Activated CD8-positive, alpha-beta memory T cell treated with anti-CD3 and anti-CD28 coated beads for 4 hours (primary cell): ENCODE measurements at places on chromosomes 7 and 10.

GRCh38 chr10:24344695-24345463 is 135.9 kb downstream of the KIAA1217 start:
- no peak for DNase-seq

GRCh38 chr7:50145801-50146338 is 52.8 kb upstream of the ZPBP start:
- DNase-seq = no peak

DNA sequence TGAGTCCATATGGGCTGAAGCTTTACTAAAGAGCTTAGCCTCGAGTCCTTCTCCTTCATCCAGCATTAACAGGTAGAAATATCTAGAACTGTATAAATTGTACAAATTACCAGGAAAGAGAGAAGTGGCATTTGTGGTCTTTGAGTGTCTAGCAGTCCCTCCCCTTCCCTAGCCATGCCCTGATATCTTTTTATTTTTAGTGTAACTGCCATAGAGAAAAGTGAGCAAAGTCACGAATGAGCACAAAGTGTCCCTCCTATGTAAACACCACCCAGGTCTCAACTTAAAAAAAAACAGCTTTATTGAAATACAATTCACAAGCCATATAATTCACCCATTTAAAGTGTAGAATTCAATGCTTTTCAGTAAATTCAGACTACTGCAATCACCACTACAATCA is 339.0 kb upstream of the ZMIZ1 start:
- DNase-seq = no peak

GRCh38 chr10:26804418-26805393 is 56.1 kb downstream of the ABI1 start:
- no peak for DNase-seq

- no peak for DNase-seq
Measured at GRCh38 chr10:96073722-96074121, 30.3 kb downstream of the CCNJ start.

DNA sequence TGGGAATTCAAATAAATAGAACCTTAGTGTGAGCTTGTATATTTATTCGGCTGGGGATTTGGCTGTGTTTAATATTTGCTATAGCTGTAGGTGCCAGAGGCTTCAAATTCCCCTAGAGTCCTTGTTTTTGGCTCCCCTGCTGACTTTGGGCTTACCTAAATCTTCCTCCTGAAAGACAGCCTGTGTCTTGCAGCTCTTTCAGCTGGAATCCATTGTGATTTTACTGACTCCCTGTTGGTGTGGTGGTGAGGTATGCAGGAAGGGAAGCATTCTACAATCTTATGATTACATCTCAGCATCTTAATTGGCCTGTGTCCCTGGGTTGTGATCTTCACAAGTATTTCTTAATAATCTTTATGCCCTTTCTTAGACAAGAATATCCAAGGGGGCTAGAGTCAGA is 25.9 kb downstream of the FOXI2 start:
- no peak for DNase-seq

GRCh38 chr10:95295031-95295755 is 4.4 kb upstream of the PDLIM1 start:
- DNase-seq = no peak

DNA sequence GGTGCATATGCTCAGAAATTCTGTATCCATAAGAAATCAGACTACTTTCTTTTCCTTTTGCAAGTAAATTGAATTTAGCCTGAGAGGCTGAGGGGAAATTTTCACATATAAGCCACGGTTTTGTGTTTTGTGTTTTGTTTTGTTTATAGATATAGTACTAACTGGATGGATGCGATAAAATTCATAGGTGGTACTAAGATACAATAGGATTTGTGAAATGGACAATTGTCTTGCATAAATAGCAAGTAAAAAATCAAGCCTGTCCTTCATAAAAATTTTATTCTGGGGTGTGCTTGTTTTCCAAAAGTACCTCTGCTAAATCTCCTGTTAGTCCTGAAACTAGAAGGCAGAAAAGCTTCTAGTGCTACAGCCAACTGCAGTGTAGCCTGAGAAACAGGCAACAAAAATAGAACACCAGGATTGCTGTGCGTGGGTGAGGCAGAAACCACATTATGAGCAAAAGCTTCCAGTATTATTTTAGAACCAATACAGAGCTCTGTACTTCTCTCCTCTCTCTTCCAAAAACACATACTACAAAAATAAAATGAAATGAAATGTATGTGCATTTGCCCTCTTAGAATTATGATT is 634 bp upstream of the HDAC9 start:
- DNase-seq = no peak

GRCh38 chr10:110649347-110650264 is 5.5 kb downstream of the RBM20 start:
- no peak for DNase-seq

DNA sequence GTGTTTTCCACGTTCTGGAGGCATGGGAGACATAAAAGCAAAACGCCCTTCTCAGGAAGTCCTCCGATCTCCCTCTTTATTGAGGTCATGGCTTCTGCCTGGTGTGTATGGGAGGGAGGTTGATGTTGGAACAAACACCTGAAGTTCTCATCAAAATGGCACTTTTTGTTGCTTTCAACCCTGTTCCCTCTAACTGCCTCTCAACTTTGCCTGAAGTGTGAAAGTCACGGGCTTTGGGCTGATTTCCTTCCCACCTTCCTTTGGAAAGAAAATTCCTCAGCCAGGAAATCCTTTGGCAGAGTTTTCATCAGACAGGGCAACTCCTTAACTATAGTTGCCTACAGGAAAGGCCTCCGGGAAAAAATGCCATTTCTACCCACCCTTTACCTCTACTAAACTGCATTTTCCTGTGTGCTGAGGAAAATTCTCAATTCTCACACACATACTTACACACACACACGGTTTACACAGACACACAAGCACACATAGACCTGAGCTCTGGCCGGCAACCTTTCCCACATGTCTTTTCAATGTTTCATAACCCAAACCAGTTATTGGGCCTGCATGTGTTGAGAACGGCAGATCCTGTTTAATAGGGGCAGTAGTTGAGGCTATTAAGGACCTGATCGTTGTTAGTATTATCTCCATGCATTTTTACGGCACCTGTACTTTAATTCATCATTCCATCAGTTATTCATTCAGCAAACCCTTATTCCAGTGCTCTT is 36.4 kb downstream of the CYP17A1 start:
- DNase-seq = no peak

GRCh38 chr7:35874886-35875285 is 74.0 kb downstream of the SEPTIN7 start:
- DNase-seq = no peak

GRCh38 chr7:137727413-137727812 is 119.4 kb downstream of the DGKI start:
- no peak for DNase-seq

- DNase-seq = no peak
Measured at GRCh38 chr7:16900209-16900768, 18.5 kb upstream of the AGR3 start.

- no peak for DNase-seq
Measured at GRCh38 chr10:82722273-82722672, 847.3 kb downstream of the NRG3 start.

GRCh38 chr7:141837683-141838082 is 3.6 kb downstream of the PRSS37 start:
- DNase-seq = no peak

DNA sequence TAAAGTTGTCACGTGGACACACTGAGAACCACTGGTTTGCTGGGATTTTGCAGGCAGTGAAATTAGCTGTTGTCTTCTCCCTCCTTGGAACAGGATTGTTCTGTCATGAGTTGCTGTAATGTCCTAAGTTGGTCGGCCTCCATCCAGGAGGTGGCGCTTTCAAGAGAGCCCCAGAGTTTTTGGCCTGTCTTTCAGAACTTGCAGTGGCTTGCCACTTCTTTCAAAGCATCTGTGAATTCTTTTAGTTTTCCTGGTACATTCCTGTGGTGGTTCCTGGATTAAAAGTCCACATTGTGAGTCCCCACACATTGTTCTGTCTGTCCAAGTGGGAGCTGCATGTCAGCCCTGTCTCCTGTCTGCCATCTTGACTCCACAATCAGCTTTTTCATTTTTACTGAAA is 133.8 kb downstream of the PON1 start:
- no peak for DNase-seq

- DNase-seq = no peak
Measured at GRCh38 chr7:50474382-50475160, 24.4 kb upstream of the FIGNL1 start.

- DNase-seq = no peak
Measured at GRCh38 chr10:99667108-99667751, 7.9 kb downstream of the ENTPD7 start.

DNA sequence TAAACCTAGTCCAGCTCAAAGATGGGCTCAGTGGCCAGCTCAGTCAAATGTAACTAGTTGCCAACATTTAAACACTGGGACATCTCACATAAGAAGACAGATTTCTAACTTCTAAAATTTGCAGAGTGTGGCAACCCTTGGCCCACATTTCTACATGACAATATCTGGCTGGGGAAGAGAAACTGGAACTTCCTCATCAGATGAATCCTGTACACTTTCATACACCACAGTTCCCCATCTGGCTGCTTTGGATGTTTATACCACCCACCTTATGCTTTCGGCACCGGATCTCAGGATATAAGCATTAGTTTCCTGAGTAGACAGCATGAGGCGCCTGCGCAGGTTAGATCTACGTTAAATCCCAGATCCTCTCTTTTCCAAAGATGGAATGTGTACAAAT is 199.3 kb downstream of the PRKG1 start:
- no peak for DNase-seq

- no peak for DNase-seq
Measured at GRCh38 chr7:87984088-87984487, 50.0 kb downstream of the ADAM22 start.

GRCh38 chr10:124323806-124324205 is 94.9 kb downstream of the OAT start:
- DNase-seq = no peak

DNA sequence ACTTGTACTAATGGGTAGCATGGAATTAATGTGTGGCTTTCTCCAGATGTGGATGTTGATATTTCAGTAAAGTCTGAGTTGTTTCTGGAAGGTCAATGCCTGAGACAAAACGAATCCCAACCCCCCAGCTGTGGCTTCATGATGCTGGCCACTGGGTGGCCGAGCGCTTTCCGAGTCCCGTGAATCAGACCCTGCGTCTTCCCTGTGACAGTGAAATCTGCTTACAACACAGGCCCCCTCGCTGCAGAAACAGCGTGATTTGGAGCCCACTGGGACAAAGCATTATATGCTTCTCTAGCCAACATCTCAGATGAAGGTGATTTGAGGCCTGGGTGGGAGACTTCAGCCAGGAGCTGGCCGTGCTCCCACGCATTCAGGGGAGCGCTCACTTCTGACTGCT is 124.7 kb downstream of the WDR37 start:
- no peak for DNase-seq

- DNase-seq = no peak
Measured at GRCh38 chr7:30196408-30196807, 61.6 kb downstream of the MTURN start.

GRCh38 chr7:149720372-149721083 is 52.9 kb downstream of the ZNF467 start:
- no peak for DNase-seq

DNA sequence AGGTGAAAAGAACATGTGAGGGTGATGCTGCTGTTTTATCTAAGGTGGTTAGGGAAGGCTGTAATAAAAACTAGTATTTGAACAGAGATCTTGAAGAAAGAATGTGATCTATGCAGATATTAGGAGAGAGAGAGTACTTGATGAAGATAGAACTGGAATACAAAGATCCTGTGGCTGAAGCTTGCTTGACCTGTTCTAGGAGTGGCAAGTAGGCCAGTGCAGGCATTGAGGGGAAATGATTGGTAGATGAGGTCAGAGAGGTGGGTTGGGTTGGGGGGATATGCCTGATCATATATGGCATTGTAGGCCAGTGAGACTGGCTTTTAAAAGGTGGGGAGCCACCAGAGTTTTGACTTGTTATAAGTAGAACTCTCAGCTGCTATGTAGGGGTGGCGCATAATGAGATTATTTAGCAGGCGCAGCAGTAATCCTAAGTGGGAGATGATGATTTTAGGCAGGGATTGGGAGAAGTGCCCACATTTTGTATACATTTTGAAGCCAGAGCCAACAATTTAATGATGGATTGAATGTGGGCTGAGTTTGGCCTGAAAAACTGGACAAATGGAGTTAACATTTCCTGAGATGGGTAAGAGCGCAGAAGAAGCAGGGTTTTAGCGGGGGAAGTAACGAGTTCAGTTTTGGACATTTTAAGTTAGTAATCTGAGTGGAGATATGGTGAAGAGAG is 8.2 kb downstream of the CCSER2 start:
- DNase-seq = no peak

- no peak for DNase-seq
Measured at GRCh38 chr10:29756451-29756850, 121.7 kb upstream of the SVIL start.

GRCh38 chr7:122972056-122972455 is 23.4 kb downstream of the TAS2R16 start:
- no peak for DNase-seq

DNA sequence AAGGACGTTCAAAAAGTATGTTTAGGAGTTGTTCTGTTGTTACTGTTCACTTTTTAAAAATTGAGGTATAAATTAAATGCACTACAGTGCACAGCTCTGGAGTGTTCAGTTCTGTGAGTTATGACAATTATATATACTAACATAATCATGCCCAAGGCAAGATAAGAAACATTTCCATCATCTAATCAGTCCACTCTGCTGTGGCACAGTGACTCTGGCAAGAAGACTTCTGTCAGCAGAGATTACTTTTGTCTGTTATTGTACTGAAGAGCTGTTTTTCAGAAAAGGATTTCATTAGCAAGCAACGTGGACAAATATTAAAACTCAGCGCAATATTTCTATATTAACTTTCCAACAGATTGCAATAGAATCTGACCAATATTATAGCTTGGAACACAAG is 32.0 kb downstream of the ICA1 start:
- no peak for DNase-seq

- DNase-seq = no peak
Measured at GRCh38 chr10:74587109-74587854, 239.1 kb upstream of the KAT6B start.

DNA sequence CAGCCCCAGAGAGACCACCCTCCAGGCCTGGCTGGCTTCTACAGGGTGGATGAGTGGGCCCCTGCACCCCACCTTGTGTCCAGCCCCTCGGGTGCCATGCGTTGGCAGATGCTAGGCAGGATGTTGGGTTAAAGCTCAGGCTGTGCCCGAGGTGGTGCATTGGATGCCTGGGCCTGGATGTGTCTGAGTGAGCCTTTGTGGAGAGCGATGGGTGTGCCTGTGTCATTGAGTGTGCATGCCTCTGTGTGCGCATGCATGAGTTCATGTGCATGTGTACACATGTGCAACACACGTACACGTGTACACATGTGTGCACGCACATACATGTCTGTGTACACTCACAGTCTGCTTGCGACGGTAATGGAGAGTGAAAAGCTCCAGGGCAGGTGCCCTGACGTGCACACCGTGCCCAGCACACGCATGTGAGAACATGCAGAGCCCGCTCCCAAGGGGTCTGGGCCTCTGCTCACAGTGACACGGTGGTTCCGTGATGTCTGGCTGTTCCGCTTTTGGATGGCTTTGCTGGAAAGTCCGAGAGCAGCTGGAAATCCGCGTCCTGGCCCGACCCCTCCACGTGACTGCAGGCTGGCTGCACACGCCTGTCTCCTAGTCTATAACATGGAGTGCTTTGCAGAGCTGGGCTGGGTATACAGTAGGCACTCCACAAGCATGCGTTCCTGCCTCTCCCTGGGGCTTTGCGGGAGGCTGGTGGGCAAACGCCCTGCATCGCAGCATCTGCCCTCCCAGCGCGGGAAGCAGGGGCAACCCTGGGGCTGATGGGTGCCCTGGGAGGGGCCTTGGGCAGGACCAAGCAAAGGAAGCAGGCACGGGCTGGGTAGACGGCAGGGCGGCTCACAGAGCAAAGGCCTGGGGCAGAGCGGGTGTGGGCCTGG is 36.9 kb downstream of the ELFN1 start:
- no peak for DNase-seq

GRCh38 chr10:128704716-128705115 is 578.5 kb upstream of the MKI67 start:
- no peak for DNase-seq
